Stimulated activated CD4-positive, alpha-beta T cell treated with anti-CD3 and anti-CD28 coated beads, TNF-alpha, amount 100 ng/mL, for 24 hours (primary cell): ENCODE measurements at places on chromosomes 2 and 18.

DNA sequence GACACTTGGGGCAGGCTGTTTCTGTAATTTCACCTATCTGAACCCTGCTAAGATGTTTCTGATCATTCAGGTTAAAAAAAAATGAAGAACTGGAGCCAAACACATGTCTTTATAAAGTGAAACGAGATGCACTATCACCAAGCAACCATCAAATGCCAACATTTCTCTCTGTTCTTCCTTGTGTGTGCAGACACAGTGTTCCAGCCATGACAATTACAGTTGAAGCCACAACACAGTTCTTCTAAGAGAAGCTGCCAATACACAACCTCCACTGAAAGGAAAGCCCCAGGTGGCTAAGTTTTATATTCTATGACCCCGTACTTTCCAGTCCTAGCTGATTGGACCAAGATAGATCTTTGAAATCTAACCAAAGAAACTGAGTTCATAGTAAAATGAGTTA, 181.8 kb downstream of the RAD51AP2 start:
- DNase-seq = no peak

GRCh38 chr18:58299936-58300335, 255.9 kb downstream of the NEDD4L start:
- no peak for DNase-seq

GRCh38 chr2:160336105-160336504, 136.0 kb upstream of the ITGB6 start:
- no peak for DNase-seq

DNA sequence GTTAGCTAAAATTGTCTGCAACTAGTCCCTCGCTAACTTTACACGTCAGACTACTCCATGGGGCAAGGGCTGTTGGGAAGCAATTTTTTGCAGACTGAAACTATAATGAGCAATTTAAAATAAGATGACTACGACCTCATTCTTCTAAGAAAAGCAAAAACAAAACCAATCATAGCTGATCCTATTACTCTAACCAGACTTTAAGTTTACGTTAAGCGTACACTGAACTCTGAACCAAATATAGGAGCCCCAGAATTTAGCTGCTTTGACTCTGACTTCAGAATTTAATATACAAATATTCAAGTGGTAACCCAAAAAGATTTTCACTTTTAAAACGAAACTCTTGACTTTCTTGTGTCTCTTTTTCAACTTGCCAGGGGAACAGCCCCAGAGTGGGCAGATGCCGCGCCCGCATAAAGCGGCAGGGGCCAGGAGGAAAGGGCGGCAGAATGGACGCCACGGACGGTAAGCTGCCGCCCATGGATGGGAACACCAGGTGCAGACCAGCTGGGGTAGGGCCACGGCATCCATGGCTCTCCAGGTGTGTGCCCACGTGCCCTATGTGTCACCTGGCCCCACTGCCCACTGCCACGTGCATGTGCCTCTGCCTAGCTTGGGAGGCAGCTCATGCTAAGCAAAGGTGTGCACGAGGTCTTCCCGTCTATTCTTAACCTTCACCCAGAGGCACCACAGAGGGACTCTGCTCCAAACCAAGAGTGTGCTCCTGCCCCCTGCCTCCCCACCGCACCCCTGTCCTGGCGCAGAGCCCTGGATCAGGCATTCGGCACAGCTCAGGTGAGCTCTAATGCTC, 217.6 kb downstream of the HDAC4 start:
- DNase-seq = no peak

- no peak for DNase-seq
Measured at GRCh38 chr2:240902615-240903041, 3.5 kb upstream of the CROCC2 start.

- no peak for DNase-seq
Measured at GRCh38 chr2:223416815-223417610, 185.1 kb downstream of the SCG2 start.

- no peak for DNase-seq
Measured at GRCh38 chr2:43075054-43075593, 151.3 kb downstream of the ZFP36L2 start.

DNA sequence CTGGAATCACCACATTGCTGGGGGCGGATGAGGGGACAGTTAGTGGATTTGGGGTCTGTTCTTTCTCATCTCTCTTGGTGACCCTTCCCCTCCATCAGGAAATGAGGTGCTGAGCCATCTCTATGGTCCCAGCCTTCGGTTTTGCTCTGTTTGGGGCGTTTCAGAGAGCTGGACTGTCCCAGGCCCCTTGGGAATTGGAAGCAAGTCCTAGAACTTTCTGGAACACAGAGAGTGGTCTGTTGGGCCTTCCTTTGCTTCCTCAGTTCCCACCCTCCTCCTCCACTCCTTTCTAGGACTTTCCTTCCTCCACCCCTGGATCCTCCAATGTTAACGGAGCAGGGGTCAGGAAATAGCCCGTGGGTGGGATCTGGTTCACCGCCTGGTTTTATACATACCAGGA, 17.0 kb downstream of the RRM2 start:
- no peak for DNase-seq

DNA sequence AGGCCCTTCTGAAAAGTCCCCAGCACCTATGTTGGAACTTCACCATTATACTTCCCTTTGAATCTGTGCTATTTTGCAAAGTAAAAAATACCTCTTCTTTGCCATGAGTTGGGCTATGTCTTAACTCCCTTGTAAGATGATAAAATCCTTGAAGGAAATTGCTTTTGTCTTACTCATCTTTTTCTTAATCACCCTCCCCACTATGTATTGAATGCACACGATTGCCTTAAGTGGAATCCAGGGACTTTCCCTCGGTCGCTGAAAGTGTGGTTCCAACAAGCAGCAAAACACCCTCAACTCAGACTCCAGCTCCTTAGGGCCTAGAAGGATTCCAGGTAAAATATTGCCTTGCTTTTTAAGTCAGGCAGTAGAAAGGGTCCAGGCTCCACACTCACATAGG, 173.2 kb upstream of the ARL4C start:
- no peak for DNase-seq

DNA sequence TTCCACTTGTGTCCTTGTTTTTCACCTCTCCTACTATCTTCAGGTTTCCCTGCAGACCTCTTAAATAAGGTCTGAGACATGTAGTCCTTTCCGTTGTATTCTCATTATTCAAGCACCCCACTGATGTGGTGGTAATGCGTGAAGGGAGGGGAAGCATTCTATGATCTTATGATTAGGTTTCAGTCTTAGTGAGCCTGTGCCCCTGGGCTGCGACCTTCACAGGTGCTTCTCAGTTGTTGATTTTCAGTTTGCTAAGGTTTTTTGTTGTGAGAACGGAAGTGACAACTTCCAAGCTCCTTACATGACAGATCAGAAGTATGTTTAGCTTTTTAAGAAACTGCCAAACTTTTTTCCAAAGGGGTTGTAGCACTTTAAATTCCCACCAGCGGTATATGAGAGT, 41.3 kb downstream of the VPS54 start:
- no peak for DNase-seq

GRCh38 chr2:189146553-189146952, 33.0 kb downstream of the COL5A2 start:
- DNase-seq = no peak

GRCh38 chr2:6927186-6927585, 10.0 kb downstream of the RNF144A start:
- DNase-seq = no peak

GRCh38 chr2:110848071-110848470, 115.7 kb downstream of the ACOXL start:
- no peak for DNase-seq

- DNase-seq = no peak
Measured at GRCh38 chr2:38265461-38265860, 111.6 kb downstream of the ATL2 start.

- DNase-seq = no peak
Measured at GRCh38 chr2:179096090-179096489, 46.2 kb upstream of the CCDC141 start.

- DNase-seq = no peak
Measured at GRCh38 chr2:96875498-96876268, 5.8 kb upstream of the SEMA4C start.

GRCh38 chr2:10392951-10393639, 55.0 kb downstream of the ODC1 start:
- no peak for DNase-seq

DNA sequence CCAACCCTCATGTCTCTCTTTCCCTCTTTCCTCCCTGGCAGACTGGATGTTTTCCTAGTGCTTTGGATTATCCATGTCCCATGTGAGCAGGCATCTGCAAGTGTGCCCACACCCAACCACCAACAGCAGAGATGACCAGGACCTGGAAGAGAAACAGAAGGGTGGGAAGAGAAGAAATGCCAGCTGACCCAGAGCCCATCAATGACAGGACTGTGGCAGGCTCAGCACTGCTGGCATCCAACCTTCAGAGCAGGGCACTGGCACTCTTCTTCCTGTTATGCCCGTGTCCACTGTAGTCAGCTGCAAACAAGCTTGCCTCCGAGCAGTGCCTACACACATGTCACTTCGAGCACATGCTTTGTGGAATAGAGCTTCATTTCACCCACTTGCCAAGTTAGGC, 121.1 kb downstream of the TANC1 start:
- no peak for DNase-seq

GRCh38 chr2:220034426-220035130, 407.1 kb downstream of the SLC4A3 start:
- no peak for DNase-seq

DNA sequence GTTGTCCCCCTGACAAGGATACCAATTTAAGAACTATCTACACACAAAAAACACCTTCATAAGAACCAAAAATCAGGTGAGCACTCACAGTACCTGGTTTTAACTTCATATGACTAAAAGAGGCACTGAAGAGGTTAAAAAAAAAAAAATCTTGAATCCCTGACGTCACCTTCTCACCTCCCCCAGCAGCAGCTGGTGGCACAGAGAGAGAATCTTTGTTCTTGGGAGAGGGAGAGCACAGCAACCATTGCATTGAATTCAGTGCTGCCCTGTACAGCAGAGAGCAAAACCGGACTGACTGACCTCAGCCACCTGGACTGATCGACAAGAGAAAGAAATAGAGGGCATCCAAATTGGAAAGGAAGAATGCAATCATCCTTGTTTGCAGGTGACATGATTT, 566.0 kb downstream of the TMX3 start:
- DNase-seq = no peak

GRCh38 chr18:35672897-35673296, 91.4 kb downstream of the GALNT1 start:
- no peak for DNase-seq

- no peak for DNase-seq
Measured at GRCh38 chr2:65382323-65382722, 50.1 kb downstream of the SPRED2 start.

DNA sequence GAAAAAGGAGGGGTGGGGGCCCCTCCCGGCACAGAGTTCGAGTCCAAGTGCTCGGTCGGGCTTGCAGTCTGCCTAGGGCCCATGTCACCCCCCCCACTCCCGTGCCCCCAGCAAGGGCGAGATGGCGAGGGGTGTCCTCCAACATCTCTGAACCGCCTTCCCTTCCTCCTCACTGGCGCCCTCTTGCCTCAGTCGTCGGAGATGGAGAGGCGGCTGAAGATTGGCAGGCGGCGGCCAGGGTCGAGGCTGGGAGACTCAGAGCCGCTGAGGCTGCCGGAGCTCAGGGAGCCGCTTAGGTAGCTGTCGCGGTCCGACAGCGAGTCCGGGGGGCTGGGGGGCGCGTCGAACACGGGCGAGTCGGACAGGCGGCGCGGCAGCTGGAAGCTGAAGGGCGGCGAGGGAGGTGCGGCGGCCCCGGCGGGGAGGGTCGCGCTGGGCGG, 2.3 kb downstream of the ZFP36L2 start:
- peak; percentile 26 for DNase-seq

GRCh38 chr2:36554531-36554930, 43.4 kb downstream of the FEZ2 start:
- DNase-seq = no peak

DNA sequence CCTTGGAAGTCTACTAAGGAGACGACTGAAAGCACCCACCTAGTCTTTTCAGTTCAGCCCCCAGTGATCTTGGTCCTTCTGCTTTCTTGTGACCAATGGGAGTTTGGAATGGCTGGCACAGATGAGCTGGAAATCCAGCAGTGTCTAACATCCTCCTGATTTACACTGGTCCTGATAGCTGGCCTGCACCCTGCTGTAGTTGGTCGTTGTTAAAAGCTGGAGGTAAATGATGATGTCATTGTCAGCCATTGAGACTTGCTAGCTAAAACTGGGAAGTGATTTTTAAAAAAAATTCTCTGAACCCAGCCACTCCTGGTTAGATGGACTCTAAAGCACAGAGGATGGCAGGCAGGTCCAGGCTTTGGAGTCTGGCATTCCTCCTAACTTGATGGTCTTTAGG, 19.3 kb downstream of the CCT7 start:
- DNase-seq = no peak

GRCh38 chr2:161169335-161169734, 9.1 kb downstream of the TANK start:
- DNase-seq = no peak

GRCh38 chr2:11348209-11348749, 3.8 kb upstream of the ROCK2 start:
- no peak for DNase-seq

GRCh38 chr18:79374408-79375171, 21.1 kb upstream of the NFATC1 start:
- no peak for DNase-seq

DNA sequence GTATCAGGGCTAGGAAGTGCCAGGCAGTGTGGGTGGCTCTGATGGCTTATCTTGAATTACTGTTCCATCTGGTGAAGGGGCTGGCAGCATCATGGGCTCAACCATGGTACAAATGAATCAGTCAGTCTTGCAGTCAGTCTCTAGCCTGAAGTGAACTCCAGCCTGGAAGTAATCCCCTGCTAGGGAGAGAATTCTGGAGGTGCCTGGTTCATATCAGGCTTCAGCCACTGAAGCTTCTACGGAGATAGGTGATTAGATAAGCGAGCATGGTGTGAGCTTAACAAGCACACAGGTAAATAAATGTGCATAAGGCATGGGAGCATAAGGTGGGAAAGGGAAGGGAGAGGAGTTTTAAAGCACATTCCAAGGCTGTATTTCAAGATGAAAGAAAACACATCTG, 541.7 kb downstream of the MBD2 start:
- no peak for DNase-seq

- no peak for DNase-seq
Measured at GRCh38 chr18:68447286-68447685, 267.6 kb downstream of the TMX3 start.
